ENCODE measurements at places on chromosomes 6 and 20.

DNA sequence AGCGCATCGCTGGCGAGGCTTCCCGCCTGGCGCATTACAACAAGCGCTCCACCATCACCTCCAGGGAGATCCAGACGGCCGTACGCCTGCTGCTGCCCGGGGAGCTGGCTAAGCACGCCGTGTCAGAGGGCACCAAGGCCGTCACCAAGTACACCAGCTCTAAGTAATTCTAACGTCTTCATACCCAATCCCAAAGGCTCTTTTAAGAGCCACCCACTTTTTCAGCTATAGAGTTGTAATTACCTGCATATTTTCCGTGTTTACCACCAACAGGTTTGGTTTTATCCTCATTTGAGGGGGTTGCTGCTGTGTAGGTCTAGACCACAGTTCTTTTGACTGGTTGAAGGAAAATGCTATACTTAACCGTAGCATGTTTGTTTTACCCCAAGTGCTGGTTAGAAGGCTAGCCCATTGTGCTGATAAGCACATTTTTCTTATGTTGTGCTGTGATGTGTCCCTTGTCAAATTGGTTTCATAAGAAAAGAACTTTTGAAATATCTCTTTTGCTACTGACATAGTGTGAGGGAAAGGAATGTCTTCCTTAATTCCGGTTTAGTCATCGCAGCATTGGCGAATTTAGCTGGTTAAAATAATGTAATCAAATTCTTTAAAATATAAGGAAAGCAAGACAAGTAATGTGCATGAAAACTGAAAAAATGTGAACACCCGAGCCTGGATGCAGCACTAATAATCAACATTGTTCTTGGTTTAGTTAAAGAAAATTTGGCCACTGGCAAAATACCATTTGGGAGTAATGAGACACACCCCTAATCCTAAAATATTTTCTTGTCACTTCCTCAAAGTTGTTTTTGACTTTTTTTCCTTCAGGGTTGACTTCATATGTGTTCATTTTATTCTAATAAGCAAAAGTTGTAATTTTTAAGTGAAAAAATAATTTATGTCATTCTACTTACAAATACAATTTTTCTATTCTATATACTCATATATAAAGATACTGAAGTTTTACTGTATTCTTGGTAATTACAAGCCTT is 112.8 kb downstream of the HFE start:
- DNase-seq: peak; percentile 69

DNA sequence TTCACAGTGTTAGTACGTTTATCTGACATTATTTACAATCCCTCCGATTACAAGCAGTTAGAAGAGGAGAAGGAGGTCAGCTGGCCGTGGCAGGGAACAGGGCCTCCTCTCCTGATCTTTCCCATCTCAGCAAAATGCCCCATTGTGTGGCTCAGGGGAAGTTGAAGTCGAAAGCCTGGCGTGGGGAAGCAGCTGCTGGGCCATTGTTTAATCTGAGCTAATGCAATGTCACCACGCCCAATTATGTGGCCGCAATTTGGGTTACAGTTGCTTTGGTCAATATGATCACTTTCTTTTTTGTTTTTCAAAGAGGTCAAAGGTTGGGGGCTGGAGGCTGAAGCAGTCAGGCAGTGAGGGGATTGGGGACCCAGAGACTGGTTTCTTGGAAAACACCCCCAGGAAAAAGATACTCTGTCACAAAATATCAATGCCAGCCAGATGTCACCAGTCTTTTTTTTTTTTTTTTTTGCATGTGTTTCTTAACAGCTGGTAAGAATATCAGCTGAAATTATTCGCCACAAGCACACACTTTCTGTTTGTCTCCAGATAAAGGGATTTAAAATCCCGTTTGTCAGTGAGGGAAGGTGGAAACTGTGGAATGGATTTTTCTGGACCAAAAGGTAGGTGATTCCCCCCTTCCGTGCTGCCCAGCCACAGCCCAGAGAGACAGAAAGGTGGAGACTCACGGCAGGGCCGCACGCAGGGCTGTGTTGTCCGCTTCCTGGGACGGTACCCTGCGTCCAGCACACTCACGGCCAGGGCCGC is 24.6 kb downstream of the DLL1 start:
- DNase-seq: no peak

DNA sequence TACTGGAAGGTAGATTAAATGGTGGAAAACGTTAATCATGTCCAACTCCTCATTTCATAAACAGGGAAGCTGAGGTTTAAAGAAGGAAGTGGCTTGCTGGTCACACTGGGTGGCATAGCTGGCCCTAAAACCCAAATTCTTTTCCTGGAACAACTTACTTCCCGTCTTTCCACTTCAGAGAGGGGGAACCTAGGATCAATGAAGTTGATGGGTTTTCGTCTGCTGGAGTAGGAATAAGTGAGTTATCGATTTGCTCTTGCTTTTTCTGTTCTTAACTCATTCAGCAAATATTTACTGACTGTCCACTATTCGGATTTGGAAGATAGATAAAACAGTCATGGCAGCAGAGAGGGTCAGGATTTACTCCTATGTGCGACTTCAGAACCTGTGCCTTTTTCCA is 1.2 kb upstream of the SYS1 start:
- no peak for DNase-seq

GRCh38 chr6:23213651-23214050 is 644.3 kb downstream of the HDGFL1 start:
- DNase-seq: no peak

GRCh38 chr6:10404799-10405512 is 9.9 kb downstream of the TFAP2A start:
- DNase-seq: no peak

DNA sequence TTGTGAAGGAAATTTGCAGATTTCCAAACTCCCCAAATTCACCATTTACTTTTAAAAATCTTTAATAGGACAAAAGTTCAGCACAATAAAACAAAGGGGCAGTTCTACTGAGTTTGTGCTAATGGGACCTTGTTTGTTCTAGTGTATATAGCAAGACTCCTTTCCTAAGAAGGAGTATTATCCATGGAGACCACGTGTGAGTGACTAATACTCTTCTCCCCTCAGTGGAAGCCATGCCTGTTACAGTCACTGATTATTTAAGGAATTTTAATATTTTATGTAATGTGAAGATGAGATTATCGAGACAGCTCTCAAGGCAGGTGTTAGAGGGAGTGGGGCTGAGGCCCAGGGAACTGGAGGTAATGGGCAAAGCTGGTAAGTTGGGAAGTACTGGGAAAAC is 16.4 kb upstream of the QKI start:
- no peak for DNase-seq

GRCh38 chr6:157157258-157157657 is 166.1 kb downstream of the TMEM242 start:
- DNase-seq: no peak

DNA sequence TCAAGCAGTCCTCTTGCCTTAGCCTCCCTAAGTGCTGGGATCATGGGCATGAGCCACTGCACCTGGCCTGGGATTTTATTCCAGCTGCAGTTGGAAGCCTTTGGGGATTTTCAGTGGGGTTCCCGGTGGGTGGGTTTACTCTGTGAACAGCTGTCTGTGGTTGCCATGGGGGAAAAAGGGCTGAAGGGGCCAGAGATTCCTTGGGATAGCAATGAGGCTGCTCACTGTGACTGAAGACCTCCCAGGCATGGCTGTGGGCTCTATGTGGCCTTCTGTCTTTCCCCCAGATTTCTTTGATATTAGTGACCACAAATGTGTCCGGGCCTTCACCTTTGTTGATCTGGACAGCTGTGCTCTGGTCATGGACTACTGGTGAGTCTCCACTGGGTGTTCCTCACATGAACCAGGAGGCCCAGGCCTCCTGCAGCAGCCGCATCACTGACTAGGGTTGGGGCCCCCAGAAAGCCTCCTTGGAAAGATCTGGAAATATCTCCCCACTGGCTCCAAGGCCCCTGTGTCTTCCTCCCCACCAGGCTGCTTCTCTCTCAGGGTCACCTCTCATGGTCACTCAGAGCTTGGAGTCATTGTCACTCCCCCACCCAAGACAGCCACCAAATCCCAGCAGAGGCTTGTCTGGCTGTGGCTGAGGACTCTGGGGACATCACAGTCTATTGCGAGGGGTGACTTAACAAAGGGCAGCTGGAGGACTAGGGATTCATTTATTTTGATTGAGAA is 33.4 kb downstream of the EFCAB8 start:
- DNase-seq: no peak

- no peak for DNase-seq
Observed at GRCh38 chr6:26629359-26629758, 30.2 kb downstream of the ZNF322 start.

DNA sequence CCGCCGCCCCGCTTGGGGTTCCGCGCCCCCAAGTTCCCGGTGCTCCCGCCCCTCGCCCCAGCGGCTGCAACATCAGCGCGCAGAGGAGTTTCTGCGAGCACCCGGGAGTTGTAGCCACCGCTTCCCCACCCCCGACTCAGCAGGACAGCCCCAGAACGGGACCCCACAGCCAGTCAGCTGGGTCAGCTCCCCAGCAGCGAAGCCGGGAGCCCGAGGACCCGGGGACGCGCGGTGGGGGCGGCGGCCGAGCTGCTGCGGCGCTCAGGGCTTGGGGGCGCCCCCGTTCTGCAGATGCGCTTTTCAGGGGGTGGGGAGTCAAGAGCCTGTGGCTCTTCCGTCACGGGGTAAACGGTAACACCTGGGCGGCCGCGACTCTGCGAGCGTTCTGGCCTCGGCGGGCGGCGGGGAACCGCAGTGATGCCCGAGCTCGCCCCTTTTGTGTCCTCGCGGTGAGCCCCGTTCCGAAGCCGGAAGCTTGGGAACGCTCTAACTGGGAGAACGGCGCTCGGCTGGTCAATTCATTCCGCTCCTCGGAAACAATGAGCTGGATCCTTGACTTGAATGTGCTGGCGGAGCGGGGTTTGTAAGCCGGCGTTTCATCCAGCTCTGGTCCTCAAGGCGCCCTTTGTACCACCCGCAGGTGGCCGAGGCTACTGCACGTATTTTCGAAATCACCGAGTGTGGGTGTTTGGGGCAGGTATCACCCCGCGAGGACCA is 774 bp downstream of the PLEKHG1 start:
- peak; percentile 33 for DNase-seq

DNA sequence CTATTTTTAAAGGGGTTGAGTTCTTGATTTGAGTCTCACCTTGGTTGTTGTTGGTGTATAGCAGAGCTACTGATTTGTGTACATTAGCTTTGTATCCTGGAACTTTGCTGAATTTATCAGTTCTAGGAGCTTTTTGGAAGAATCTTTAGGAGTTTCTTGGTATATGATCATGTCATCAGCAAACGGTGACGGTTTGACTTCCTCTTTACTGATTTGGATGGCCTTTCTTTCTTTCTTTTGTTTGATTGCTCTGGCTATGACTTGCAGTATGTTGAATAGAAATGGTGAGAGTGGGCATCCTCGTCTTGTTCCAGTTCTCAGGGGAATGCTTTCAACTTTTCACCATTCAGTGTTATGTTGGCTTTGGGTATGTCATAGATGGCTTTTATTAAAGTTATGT is 64.0 kb downstream of the CDYL start:
- DNase-seq: no peak

GRCh38 chr20:37983286-37983685 is 50.0 kb downstream of the TTI1 start:
- no peak for DNase-seq

DNA sequence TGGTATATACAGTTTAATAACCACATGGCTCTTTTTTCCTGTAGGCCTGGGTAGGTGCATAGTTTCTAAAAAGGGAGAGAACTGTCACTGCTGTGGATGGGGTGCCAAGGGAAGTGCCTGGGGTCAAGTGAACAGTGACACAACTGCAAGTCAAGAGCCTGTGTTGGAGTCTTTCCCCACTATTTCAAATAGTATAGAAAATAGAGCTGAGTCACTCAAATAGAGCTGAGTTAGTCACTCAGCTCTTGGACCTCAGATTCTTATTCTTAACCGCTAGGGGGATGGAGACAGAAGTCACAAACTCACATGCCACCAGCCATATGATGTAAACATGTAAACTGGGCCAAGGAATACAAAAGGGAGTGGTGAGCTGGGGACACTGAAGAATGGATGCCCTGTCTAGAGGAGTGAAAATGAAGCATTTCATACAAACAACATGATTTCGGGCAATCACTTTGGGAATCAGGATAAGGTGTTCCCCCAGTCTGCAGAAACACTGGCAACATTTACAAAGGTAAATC is 2.1 kb downstream of the NQO2 start:
- peak; percentile 95 for DNase-seq

GRCh38 chr20:33521461-33521860 is 31.6 kb downstream of the CBFA2T2 start:
- no peak for DNase-seq

DNA sequence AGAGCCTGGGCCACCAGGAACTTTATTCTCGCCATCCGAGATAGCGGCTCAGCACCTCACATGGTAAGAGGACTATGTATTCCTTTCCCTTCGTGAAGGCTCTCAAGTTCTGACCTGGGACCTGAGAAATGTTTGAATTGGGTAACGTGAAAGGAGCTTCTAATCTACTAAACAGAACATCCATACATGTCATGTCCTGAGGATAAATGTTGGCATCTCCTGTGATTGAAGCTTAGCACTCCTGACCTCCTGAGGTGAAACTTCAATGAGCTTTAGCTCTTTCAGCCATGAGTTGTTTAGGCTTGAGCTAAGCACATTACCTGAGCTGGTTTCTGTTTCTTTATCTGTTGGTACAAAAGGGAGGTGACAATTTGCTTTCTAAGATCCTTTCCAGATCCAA is 280.9 kb downstream of the PACRG start:
- no peak for DNase-seq

DNA sequence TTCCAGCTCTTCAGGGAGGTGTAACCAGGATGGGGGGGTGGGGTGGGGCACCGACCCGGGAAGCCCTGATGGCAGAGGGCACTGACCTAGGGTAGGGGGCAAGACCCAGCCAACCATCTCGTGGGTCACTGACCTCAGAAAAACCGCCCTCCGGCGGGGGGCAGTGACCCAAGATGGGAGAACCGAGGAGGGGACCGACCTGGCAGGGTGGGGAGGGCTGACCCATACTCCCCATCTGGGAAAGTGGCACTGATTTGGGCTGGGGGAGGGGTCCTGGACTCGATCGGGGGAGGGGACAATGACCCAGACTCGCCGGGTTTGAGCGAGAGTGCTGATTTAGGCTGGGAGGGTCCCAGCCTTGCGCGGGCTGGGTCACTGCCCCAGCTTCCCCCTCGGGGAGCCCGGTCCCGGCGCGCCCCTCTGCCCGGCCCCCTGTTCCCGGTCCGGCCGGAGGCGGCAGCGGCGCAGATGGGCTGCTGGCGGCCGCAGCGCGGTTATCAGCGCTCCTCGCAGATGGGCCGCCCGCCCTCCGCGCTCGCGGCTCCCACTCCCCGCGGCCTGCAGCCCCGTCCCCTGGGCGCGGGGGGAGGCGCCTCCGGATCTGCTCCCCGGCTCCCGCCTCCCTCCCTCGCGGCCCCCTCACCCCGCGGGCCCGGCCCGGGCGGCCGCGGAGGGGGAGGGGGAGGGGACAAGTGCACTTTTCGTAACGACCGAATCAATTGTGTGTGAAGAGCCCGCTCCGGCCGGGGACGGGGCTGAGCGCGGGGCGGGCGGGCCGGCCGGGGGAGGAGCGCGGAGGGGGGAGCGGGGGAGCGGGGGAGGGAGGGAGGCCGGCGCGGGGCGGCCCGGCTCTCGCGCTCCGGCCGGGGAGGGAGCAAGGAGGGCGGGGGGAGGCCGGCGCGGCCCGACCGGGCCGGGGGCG is 2.2 kb downstream of the NOL4L start:
- DNase-seq: no peak

Data from hematopoietic multipotent progenitor cell treated with erythropoietin and hydrocortisone succinate and interleukin-3 and kit ligand, for 15 days (in vitro differentiated cells).